Gastroesophageal sphincter (tissue), 4 donors: ENCODE measurements at places on chromosomes 7 and 10. TPM values are rescaled to one million over a fixed set of nuclear protein-coding genes. Genes with fewer than 3 reads are reported as not detected.

- no peak for ATAC-seq
Observed at GRCh38 chr10:112991888-112992491, 41.9 kb downstream of the TCF7L2 start.

GRCh38 chr10:18254086-18254485 lies 113.9 kb downstream of the CACNB2 start:
- ATAC-seq, result no peak

GRCh38 chr10:101236376-101237080 lies 7.3 kb upstream of the LBX1 start:
- ATAC-seq, result no peak

- ATAC-seq, result peak; percentile 44
Observed at GRCh38 chr10:103884681-103885139, 29.3 kb upstream of the SH3PXD2A start.

- ATAC-seq, result no peak
Observed at GRCh38 chr7:36082910-36083309, 70.1 kb upstream of the EEPD1 start.

GRCh38 chr10:58435297-58435985 lies 50.2 kb downstream of the TFAM start:
- ATAC-seq, result peak; percentile 59

GRCh38 chr7:7157887-7158271 lies 24.5 kb upstream of the C1GALT1 start:
- ATAC-seq, result no peak

- no peak for ATAC-seq
Observed at GRCh38 chr10:21326594-21327288, 198.7 kb downstream of the SKIDA1 start.

DNA sequence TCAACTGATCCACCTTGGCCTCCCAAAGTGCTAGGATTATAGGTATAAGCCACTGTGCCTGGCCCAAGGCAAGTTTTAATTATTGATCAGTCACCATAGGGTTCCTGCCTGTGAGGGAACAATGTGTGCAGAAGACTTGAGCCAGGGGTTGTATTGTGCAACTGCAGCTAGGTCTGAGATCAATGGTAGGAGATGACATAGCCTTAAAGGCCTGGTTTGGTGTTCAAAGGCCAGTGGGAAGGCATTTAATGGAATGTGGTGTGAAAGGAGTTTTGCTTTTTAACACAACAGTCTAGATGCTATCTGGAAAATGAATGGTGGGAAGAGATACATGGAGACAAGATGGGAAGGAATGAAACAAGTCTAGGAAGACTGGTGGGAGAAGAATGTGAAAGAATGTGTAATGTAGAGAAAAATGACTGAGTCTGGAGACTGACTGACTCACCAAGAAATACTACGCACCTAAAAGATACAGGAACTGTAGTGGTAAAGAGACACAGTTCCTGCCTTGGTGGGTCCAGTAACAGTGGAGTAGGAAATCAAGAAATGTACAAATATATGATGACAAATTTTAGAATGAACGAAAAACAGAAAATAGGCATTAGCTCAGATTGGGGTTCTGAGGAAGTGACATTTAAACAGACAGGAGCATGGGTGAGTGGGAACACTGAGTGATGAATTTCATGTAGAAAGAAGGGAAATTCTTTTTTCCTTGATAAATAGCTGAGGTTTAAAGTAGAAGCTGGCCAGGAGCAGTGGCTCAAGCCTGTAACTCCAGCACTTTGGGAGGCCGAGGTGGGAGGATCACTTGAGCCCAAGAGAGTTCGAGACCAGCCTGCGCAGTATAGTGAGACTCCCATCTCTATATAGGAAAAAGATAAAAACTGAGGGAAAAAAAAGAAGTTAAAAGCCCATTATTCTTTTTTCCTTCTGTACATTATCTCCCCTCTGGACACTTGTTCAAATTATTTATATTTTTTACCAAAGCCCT lies 9.4 kb downstream of the HNRNPF start:
- no peak for ATAC-seq

DNA sequence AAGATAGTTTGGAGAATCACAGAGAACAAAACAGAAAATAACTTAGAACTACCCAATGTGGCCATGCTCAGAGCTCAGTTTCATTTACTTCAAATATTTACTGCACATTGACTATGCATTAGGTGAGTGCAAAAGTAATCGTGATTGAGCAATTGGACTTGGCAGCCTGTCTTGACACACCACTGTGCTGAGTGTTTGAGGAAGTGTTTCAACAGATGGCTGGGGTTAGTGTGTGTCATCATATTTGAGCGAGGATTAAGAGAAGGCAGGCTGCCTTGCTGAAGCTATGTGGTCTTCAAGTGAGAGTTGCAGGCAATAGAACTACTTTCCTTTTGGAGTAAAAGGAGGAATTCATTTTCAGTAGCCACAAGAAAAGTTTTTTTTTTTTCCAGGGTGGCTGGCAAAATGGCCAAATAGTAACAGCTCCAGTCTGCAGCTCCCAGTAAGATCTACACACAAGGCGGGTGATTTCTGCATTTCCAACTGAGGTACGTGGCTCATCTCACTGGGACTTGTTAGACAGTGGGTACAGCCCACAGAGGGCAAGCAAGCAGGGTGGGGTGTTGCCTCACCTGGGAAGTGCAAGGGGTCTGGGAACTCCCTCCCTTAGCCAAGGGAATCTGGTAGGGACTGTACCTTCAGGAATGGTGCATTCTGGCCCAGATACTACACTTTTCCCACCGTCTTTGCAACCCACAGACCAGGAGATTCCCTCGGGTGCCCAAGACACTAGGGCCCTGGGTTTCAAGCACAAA lies 37.6 kb downstream of the AKR1C4 start:
- peak; percentile 71 for ATAC-seq

GRCh38 chr10:12476656-12477055 lies 127.3 kb downstream of the CAMK1D start:
- ATAC-seq, result no peak

DNA sequence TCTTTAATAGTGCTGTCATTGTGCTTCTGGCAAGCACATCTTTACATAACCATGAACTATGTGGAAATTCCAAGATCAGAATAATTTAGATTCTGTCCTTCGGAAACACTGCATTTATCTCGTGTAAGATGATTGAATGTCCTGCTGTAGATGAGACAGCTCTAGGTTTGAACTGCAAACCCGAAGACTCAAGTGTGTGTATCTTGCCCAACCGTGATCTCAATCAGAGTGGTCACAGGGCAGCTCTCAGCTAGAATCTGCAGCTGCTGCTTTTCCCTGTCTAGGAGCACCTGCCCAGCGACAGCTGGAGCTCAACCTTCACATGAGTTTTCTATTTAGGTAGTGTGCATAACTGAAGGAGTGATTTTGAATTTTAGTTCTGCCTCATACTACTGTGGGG lies 17.5 kb upstream of the KIF20B start:
- ATAC-seq, result no peak

DNA sequence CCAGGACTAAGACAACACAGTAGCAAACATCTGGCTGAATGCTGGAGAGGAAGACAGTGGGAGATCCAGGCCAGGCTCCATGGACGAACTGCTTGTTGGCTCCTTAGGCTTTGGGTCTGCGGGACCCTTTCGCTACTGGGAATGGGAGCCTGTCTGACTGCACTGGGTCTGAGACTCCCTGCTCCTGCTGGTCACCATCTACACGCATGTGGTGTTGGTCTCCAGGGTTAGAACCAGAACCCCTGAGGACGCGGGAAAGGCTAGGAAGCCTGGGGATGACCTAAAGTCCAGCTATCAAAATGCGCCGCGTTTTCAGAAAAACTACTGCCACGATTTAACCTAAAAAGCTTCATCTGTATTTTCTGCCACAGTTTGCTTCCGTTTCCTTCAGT lies 817 bp upstream of the DNAJB6 start:
- ATAC-seq, result no peak

PODXL gene
- 23.4 TPM for total RNA-seq

VGF gene
- total RNA-seq, result not detected

SLC26A5 gene
- not detected for total RNA-seq
